Kidney glomerular epithelial cell (primary cell): ENCODE measurements at places on chromosomes 4 and X.

- DNase-seq = peak; percentile 98
These were observed 43.2 kb upstream of the RBM47 start for GRCh38 chr4:40672528-40673522.

DNA sequence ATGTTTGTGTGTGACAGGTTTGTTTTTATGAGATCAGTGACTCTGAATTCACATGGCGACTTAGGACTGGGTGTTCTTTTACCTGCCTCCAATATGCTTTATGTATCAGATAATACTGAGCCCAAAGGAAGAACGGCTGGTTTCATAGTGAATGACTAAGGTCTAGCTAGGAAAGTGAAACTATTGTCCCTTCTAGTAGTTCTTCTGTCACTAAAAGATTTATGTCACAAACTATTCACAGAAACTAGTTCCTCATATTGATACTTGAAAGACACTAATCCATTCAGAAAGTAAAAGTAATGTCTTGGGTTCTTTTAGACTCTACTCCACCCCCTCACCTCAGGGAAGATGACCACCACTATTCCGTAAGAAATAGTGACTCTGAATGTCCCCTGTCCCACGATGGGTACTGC is 81.7 kb downstream of the EGF start:
- DNase-seq = no peak

- DNase-seq = no peak
These were observed 17.7 kb upstream of the P2RY8 start for GRCh38 chrX:1554469-1555210.

- DNase-seq = no peak
These were observed 1477.8 kb downstream of the C4orf33 start for GRCh38 chr4:130573742-130574141.

DNA sequence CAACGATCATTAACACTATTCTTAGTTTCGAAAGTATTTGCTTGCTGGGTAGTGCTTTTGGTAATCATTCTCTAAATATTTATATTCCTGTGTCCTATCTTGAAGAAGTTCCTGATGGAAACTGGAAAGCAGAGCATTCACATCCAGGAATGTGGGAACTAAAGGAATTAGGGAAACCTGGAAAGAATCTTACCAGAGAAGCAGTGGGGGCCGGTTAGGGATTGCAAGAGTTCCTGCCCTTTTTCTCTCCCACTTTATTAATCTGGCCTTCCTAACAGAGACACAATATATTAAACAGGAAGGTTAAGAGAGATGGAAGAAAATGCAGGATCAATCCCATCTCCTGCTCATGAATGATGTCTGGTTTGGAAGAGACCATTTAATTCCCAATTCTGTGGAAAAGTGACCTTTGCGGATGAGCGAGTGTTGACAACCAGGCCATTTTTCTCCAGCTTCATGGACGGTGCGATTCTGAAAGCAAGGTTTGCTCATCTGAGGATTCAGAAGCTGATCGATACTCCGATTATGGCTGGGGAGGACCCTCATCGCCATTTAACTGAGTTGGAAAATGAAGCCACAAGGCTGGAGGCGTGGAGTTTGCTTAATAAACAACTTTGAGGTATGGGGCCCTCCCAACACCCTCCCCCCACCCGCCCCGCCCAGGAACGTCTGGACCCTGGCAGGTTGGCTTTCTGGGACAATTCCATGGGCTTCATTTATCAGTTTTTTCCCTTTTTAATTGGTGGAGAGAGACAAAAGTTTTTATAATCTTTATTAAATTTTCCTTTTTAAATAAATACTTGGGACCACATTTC is 52.3 kb downstream of the C4orf51 start:
- no peak for DNase-seq

DNA sequence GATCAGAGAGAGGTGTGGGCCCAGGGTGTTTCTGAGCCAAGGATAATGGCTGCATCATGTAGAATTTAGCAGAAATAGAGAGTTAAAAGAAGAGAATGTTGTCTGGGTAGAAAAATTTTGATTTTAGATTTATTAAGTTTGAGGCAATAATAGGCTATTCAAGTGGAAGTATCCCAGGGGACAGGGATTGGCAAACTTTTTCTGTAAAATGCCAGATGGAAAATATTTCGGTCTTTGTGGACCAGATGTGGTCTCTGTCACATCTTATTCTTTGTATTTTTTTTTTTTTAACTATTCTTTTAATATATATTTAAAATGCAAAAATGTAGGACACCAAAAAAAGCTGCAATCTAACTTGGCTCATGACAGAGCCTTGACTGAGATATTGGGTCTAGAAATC is 33.1 kb downstream of the IL15 start:
- DNase-seq = no peak

DNA sequence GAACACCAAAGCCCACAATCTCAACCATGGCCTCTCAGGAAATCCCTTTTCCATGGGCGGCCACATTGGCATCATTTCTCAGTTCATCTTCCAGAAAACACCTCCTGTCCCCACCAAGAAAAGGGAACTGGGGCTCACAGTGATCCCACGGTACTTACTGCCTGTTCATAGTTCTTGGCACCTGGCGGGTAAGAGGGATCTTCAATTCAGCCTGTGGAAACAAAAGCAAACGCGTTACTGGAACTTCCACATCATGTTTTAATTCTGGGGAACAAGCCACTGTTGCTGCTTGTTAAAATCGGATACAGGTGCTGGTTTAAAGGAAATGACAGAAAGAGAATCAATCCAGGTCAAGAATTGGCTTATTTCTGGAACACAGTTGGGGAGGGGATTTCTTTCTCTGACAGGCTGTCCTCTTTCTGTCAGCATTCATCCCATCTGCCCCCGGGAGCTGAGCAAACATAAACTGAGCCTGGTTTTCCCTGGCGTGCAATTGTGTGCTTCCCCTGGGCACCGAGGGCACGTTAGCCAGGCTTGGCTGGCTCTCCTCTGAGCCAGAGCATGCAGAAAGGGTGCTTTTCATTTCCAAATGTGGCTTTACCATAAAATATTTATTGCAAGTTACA is 16.8 kb downstream of the CLNK start:
- DNase-seq = no peak

DNA sequence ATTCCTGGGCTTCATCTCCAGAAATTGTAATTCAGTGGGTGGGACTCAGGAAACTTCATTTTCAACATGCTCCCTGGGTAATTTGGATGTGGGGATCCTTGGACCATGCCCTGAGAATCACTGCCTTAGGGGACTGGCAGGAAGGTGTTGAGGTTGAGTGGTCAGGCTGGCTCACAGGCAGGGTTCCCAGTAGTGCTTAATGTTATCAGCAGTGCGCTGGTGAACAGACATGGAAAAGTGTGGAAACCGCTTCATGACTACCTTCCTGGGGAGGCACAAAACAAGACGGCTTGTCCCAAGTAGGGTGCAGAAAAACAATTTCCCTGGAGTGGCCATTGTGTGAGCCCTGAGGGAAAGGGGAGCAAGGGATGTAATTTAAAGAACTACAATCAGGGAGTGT is 31.4 kb downstream of the SUPT20HL1 start:
- DNase-seq = no peak
